ENCODE measurements at places on chromosomes 16 and 17.

- DNase-seq = no peak
Measured at GRCh38 chr16:61797296-61797795, 238.9 kb downstream of the CDH8 start.

GRCh38 chr17:75096082-75096625 lies 8.4 kb downstream of the SLC16A5 start:
- DNase-seq = no peak

DNA sequence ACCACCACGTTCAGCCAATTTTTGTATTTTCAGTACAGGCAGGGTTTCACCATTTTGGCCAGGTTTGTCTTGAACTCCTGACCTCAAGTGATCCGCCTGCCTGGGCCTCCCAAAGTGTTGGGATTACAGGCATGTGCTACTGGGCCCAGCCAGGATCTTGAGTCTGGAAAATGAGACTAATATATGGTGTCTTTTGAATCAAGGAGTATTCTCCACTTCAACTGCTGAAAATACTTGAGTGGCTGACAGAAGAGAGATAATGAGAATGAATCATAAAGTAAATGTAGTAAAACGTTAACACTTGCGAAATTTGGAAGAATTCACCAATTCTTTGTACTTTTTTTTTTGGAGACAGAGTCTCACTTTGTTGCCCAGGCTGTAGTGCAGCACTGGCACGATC lies 16.6 kb downstream of the SMYD4 start:
- DNase-seq = no peak

- no peak for DNase-seq
Measured at GRCh38 chr17:60161598-60162330, 12.0 kb downstream of the CA4 start.

DNA sequence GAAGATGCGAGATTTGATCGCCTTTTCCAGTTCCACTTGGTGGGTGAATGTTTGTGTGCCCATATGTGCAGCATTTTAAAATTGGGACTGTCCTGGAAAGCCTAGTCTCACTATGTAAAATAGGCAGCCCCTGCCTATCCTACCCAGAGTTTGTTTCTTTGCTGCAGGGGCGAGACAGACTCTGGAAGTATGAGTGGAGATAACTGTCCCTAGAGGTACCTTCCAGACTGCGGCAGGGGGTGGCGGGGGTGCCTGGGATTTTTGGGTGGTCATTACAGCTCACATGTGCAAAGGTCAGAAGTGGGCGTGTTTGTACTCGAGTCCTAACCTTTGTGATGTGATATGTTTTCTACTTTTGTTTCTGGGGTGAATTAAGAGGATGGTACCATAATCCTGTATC lies 36.6 kb downstream of the MPRIP start:
- DNase-seq = no peak

- no peak for DNase-seq
Measured at GRCh38 chr17:15498107-15498506, 30.7 kb upstream of the CDRT4 start.

- DNase-seq = peak; percentile 42
Measured at GRCh38 chr16:87278191-87279093, 38.8 kb downstream of the C16orf95 start.

GRCh38 chr16:28923231-28923587 lies 1.8 kb downstream of the RABEP2 start:
- DNase-seq = no peak

- DNase-seq = no peak
Measured at GRCh38 chr17:28950752-28951427, 428 bp downstream of the PHF12 start.

DNA sequence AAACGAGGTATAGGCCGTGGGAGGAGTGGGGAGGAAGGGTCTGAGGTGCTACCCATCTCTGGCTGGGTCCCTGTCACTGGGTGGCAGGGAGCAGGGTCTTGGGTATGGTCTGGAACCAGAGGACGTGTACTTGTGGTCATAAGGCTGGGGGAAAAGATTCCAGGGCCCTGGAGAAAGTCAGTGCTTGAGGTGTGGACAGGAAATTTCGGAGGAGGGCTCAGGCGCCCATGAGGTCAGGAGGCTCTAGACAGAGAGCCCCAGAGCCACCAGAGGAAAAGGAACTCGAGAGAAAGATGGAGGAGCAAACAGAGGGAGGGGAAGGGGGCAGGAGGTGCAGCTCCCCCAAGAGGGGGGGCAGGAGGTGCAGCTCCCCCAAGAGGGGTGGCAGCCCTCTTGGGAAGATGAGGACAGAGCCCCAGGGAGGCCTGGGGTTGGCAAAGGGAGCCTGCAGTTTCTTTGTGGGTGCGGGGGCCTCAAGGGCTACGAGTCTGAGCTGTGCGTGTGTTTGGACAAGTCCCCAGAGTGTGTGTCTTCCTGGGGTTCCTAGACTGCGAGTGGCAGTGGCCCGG lies 683 bp upstream of the SLC7A6 start:
- no peak for DNase-seq

DNA sequence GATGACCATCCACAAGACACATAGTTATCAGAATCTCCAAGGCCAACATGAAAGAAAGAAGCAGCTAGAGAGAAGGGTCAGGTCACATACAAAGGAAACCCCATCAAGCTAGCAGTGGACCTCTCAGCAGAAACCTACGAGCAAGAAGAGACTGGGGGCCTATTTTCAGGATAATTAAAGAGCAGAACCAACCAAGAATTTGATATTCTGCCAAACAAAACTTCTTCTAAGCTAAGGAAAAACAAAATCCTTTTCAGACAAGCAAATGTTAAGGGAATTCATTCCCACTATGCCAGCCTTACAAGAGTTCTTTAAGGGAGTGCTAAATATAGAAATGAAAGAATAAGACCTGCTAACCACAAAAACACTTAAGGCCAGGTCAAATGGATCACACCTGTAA lies 47.8 kb downstream of the ITFG1 start:
- no peak for DNase-seq

DNA sequence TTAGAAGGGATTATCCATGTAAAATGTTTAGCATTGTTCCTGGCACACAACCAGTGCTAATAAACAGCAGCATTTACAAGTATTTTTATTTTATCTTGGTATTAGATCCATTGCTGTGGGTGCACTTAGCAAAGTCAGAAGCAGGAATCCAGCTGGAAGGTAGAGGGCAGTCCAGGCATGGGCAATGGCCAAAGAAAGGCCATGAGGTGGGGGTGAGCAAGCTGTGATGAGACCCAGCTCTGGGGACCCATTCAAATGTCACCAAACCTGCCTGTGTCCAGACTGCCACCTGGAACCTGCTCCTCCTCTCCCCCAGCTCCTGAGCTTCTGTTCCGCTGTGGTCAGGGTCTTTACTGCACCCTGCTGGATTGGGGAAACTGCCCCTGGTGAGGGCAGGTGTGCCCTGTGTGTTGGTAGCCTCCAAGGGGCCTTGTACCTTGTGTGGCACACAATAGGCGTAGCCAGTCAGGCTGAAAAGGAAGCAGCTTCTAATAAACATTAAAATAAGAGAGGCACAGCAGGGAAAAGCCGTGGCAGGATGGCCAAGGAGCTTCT lies 118.0 kb upstream of the CRHR1 start:
- DNase-seq = no peak

GRCh38 chr16:77219437-77219836 lies 20.2 kb downstream of the SYCE1L start:
- DNase-seq = no peak

GRCh38 chr16:22188595-22189442 lies 17.3 kb upstream of the EEF2K start:
- DNase-seq = peak; percentile 60

DNA sequence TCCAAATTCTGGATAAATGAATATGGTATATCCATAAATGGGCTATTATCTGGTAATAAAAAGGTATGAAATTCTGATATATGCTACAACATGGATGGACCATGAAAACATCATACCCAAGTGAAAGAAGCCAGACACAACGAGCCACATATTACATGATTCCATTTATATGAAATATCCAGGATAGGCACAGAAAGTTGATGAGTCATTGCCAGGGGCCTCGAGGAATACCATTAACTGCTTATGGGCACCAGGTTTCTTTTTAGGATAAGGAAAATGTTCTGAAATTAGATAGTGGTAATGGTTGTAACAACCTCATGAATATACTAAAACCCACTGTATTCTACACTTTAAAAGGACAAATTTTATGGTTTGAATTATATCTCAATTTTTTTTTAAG lies 123.2 kb downstream of the PITPNC1 start:
- DNase-seq = no peak

GRCh38 chr16:27748868-27749546 lies 199.1 kb downstream of the KATNIP start:
- DNase-seq = peak; percentile 74

DNA sequence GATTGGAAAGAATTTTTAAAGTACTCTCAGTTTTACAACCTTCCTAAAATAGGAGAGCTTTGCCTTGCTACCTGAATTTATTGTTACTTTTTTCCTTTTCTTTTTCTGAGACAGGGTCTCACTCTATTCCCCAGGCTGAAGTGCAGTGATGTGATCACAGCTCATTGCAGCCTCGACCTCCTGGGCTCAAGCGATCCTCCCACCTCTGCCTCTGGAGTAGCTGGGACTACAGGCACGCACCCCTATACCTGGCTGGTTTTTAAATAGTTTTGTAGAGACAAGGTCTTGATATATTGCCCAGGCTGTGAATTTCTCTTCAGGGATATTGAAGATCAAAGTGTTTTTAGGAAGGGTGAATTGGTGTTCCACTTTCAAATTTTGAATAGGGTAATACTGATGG lies 3.8 kb downstream of the MPV17L start:
- no peak for DNase-seq

- no peak for DNase-seq
Measured at GRCh38 chr16:28158136-28158535, 53.6 kb downstream of the XPO6 start.

DNA sequence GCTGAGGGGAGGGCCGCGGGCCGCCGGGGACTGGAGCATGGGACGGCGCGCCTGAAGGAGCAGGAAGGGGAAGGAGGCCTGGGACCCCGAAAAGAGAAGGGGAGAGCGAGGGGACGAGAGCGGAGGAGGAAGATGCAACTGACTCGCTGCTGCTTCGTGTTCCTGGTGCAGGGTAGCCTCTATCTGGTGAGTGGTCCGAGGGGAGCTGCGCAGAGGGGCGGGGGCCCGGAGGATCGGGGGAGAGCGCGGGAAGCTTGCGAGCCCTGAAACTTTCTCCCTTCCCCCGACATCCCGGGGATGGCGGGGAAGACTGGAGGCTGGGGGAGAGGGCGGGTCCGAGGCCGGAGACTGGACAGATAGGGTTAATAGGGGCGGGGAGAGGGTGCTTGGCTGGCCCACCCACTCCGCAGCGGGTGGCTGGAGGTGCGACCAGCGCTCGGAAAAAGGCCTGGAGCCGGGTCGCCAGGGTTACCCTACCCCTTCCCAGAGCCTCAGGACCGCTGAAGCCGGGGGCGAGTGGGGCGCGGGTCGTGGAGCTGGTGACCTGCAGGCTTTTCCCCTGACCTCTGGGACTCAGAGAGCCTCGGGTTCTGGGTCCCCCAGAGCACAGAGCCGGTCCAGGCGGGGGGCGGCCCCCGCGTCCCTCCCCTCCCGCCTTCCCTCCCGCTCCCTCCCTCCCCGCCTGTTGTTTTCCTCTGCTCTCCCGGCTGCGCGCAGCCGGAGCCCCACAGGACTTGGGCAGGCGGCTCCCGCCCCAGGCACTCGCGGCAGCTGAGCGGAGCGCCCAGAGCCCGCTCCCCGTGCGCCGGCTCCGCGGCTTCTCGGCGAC lies 631 bp downstream of the NXPH3 start:
- DNase-seq = no peak

DNA sequence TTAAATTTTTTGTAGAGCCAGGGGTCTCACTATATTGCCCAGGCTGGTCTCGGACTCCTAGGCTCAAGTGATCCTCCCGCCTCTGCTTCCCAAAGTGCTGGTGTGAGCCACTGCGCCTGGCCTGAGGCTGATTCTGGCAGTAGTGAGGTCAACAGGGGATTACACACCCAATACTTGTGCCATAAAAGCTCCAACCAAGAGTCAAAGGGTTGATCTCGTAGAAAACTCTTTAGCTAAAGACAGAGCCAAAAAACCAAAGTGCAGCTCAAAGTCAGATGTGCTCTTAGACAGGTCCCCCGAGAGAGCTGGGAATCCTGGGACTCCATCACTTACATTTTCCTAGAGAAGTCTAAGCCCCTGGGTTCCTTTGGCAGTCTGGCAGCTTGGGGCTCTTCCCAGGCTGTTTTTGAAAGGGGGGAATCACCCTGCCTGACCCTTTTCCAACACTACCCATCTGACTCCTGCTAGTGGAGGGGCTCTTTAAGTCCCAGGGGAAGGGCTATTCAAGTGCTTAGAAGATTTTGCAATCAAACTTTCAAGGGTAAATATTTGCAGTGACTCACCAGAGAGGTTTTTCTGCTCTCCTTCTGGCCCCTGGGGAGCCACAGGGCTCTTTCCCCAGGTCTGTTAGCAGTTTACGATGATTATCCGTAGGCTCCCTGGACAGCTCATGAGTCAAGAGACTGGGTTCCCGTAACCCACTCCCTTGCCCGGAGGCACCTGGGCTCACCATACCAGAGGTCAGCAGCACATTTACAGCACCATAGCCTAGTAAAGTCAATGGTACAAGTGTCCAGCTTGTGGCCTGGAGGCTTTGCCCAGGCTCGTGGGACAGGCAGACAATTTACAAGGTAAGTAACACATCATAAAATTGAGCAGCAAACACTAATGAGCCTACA lies 408.7 kb downstream of the SLC39A11 start:
- no peak for DNase-seq

DNA sequence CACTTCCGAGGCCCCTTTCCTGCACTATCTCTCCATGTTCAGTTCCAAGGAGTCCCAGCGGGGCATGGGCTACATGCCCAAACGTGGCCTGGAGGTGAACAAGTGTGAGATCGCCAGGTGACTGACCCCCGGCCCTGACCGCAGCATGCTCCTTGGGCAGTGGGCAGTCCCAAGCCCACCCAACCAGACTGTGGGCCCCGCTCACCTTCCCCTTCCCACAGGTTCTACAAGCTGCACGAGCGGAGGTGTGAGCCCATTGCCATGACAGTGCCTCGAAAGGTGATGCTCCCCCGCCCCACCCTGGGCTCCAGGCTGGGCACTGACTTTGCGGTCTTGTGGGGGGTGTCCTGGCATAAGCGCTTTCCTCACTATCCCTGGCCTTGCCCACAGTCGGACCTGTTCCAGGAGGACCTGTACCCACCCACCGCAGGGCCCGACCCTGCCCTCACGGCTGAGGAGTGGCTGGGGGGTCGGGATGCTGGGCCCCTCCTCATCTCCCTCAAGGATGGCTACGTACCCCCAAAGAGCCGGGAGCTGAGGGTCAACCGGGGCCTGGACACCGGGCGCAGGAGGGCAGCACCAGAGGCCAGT lies 4.7 kb downstream of the CORO1A start:
- DNase-seq = no peak

GRCh38 chr16:67697422-67698185 lies 21.5 kb downstream of the GFOD2 start:
- no peak for DNase-seq

DNA sequence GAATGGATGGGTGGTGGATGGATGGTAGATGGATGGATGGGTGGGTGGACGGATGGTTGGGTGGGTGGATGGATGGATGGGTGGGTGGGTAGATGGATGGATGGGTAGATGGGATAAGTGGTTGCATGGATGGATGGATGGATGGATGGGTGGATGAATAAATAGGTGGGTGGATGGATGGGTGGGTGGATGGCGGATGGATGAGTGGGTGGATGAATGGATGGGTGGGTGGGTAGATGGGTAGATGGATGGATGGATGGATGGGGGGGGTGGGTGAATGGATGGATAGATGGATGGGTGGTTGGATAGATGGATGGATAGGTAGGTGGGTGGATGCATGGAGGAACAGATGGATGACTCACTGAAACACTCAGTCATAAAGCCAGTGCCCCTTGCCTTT lies 51.0 kb upstream of the FASN start:
- no peak for DNase-seq

- DNase-seq = no peak
Measured at GRCh38 chr17:40697297-40697696, 6.3 kb downstream of the KRT24 start.

GRCh38 chr17:2406903-2407790 lies 6.3 kb upstream of the MNT start:
- no peak for DNase-seq
